ENCODE measurements at places on chromosomes 2 and 18. TPM values are rescaled to one million over a fixed set of nuclear protein-coding genes. Genes with fewer than 3 reads are reported as not detected.

COL3A1 gene
- not detected for total RNA-seq

SNTG2 gene
- 0.27 TPM for total RNA-seq

VWC2L gene
- total RNA-seq, result not detected

CXCR2 gene
- total RNA-seq, result 0.33 TPM

ASB18 gene
- total RNA-seq, result not detected

CTAGE1 gene
- total RNA-seq, result not detected

ADGRF3 gene
- total RNA-seq, result 0.57 TPM

SLC4A3 gene
- total RNA-seq, result not detected

DOK6 gene
- not detected for total RNA-seq

- DNase-seq, result no peak
These were observed 148.6 kb downstream of the LRATD1 start for GRCh38 chr2:14781142-14781541.

DNA sequence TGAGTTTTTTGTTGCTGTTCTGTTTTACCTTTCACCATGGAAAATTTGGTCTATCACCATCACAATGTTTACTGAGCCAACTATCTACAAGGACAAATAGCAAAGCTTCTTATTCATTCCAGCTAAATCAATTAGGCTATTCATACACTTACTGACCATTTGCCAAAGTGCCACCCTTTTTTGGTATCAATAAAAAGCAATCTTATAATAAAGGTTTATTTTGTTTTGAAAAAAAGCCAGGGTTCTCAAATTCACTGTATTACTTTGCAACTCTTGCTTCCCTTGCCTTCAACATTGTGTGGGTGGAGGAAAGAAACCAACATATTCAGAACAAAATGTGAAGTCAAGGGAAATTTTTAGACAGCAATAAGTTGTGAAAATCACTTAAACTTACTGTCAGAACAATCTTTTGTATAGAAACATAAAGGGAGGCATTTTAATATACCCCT, 15.3 kb downstream of the PELI1 start:
- DNase-seq, result no peak

GRCh38 chr2:240624950-240625621, at the start of gene GPR35:
Gene GPR35 (plus strand): TSS chr2:240625480. CDS start chr2:240629953, 4,473 bp downstream.
- DNase-seq, result peak; percentile 67

DNA sequence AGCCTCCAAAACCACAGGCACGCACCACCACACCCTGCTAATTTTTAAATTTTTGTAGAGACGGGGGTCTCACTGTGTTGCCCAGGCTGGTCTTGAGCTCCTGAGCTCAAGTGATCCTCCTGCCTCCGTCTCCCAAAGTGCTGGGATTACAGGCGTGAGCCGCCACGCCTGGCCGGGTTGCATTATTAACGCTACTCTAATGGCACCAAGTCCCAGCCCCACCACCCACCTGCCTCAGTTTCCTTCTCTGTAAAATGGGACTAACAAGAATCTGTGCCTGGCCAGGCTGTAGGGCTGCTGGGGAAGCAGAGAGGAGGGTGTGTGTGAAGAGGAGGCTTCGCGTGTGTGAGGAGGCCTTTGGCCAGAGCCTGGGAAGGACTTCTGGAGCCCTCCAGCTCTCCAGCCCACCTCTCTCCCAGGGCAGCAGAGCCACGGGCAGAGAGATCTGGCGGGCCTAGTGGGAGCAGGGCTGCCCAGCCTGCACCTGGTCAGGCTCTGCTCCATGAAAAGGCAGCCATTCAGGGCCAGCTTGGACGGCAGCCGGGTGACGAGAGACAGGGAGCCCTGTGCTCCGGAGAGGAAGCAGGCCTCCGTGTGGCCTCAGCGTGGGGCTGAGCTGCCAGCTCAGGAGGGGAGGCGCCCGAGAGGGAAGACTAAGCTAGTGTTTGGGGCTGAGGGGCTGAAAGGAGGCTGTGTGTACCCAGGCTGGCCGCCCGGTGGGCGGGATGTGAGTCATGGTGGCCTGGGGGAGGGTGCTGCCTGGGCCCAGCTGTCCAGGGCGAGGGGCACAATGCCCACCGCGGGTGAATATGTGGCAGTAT, 7.4 kb upstream of the B3GNT7 start:
- no peak for DNase-seq

DNA sequence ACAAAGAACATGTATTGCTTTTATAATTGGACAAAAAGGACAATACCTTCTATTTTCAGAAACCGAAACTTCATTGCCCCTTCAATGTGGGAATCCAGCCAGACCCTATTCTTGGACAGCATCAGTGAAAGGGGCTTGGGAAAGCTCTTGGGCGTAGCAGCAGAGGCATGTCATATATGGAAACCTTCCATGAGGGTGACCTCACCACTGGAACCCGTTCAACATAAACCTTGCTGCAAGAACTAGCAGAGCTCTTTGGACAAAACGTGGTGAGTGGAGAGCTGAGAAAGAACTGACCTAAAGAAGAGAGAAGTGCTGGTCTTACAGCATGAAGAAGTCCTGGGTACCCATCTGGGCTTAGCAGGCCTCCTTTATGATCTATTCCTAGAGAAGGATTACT, 22.7 kb upstream of the ACTG2 start:
- DNase-seq, result no peak

GRCh38 chr2:201959198-201959597, 74.5 kb upstream of the FZD7 start:
- DNase-seq, result no peak

DNA sequence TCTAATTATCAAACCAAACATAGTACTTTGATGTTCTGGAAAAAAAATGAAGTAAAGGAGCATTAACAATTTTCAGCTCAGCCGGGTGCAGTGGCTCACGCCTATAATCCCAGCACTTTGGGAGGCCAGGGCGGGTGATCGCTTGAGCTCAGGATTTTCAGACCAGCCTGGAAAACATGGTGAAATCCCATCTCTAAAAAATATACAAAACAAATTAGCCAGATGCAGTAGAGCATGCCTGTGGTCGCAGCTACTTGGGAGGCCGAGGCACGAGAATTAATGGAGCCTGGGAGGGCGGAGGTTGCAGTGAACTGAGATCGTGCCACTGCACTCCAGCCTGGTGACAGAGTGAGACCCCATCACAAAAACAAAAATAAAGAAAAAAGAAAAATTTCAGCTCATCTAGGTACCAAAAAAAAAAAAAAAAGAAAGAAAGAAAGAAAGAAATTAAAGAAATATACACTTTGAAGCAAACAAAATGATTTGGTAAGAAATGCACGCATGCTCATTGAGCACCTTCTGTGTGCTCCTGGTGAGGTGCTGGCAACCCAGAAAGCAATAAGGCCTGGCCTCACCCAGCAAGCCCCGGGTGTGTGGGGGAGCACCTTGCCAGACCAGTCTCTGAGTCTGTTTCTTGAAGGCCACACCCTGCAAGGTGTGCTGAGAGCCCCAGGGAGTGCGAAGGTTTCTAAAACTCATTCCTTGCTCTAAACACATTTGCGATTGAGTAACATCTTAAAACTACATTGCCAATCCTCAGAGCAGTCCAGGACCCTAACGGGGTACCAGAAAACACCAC, 133.5 kb downstream of the TFCP2L1 start:
- DNase-seq, result no peak

GRCh38 chr18:25240420-25240770, 111.6 kb downstream of the ZNF521 start:
- no peak for DNase-seq

- DNase-seq, result no peak
These were observed 19.6 kb upstream of the EPAS1 start for GRCh38 chr2:46277431-46278190.

GRCh38 chr18:77560341-77560992, 310.8 kb downstream of the GALR1 start:
- no peak for DNase-seq

DNA sequence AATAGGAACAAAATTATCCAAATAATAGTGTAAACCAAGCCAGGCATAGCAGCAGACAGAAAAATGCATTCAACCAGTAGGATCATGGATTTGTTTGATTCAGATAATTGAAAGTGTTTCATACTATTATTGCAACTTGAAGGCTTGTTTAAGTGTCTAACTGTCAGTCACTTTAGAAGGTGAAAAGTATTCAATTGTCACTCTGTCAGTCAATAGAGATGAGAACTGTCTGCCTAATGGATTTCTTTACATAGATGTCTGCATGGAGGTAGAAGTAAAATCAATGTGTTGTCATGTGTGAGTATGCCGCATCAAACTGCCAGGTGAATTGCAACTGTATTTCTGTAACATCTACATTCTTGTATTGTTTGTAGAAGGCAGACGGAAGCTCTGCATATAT, 65.0 kb downstream of the ZNF407 start:
- DNase-seq, result no peak

- DNase-seq, result no peak
These were observed 274.6 kb downstream of the CDH20 start for GRCh38 chr18:61607867-61608266.

DNA sequence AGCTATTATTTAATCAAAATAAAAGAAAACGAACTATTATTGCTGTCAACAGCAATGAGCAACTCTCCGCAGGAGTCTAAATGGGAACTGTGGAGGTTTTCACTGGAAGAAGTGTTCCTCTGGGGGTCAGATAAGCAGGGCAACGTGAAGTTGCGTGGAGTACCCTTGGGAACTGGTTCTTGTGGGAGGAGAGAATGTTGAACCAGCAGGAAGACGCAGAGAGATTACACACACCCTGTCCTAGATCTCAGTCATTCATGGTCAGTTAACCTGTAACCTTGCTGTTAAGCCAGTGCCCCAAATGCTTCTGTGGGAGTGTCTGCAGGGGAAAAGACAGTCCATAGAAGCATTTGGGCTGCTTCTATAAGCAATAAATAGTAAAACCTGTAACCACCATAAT, 20.4 kb upstream of the CABLES1 start:
- DNase-seq, result no peak

DNA sequence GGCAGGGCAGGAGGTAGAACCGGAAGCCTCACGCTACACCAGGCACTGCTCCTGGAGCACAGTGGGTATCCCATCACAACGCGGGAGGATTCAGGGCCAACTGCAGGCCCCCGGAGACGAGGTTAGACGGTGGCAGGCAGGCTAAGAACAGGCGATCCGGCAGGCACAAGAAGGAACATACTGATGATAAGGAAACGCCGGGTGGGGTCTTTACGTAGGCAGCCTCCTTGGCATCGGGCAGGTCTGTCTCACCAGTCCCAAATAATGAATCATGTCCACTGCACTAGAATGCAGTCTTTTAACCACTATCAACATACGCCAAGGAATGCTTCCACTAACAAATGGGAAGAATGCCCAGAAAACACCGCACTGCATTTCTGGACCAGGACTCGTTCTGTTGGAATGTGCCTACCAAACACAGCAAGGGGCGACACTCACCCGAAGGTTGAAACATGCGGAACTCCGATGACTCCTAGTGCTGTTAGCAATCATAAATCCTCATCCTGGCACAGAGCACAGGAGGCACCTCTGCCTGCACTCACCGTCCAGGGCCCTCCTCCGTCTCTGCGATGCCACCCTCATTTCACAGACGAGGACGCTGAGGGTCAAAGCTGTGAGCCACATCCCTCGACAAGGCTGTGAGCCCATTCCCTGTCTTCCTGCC, 35.2 kb downstream of the ZNF516 start:
- no peak for DNase-seq

DNA sequence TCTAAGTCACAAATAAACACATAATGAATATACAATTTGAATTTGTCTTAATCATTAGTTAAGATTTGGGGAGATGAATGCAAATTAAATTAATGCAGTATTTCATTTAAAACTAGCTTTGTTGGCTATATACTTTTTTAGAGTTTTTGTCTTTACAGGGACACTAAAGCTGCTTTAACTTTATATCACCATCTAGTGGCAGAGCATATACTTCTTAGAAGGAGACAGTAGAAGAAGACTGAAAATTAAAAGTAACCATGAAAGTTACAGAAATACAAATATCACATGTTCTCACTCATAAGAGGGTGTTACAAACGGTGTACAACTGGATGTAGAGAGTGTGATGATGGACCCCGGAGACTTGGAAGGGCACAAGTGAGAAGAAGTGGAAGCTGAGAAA, 268.3 kb upstream of the NETO1 start:
- no peak for DNase-seq

- DNase-seq, result no peak
These were observed 888 bp downstream of the FASTKD2 start for GRCh38 chr2:206766057-206766930.

- no peak for DNase-seq
These were observed 22.9 kb downstream of the TYMS start for GRCh38 chr18:680392-680791.

DNA sequence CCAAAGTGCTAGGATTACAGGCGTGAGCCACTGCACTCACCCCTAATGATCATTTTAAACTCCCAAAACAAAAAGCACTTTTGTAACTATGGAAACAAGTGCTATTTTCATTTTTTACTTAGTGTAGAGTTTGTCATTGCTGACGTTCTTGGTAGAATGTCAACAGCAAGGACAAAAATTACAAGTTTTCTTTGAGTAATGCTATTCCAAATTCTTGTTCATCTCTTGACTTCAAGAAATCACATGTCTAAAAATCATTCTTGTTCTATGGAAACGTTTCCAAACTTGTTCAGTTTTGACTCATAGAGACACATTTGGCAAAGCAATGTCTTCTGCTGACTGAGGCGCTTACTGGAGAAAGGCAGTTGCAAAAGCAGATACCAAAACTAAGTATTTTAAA, 82.6 kb downstream of the MBP start:
- DNase-seq, result no peak

DNA sequence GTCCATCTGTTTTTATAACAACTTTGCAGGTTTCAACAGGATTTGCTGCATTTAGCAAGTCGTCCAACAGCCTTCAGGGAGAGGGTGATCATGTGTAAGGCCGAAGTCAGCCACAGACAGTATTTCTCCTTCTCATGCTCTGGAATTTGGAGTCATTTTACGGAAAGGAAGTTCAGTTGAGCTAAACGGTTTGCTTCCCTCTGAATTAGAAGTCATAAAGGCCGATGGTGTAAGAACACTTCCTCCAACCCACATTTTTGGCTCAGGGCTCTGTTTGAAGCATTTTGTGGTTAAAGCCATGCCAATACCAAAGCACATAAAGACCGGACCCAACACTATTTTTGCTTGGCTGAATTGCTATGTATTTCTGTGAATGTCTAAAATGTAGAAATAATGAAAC, 129.5 kb downstream of the TMEM182 start:
- no peak for DNase-seq

DNA sequence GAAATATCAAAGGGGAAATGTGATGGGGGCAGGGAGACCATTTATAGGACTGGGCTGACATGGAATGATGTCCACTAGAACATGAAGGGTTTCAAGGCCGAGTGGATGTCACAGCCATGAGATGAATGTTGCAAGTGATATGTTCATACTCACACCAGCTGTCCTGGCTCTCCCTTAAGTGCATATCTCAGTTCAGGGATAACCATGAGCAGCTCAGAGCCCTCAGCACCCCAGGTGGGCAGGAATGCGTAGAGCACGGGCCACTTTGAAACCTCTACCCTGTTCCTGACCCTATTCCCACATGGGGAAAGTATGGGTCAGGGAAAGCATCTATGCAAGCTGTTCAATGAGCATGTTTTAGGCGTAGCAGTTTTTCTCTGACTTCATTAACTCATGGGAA, 12.4 kb upstream of the EML4 start:
- DNase-seq, result no peak

- DNase-seq, result no peak
These were observed 48.0 kb downstream of the NAB1 start for GRCh38 chr2:190696792-190697398.

Measured in activated naive CD4-positive, alpha-beta T cell treated with anti-CD3 and anti-CD28 coated beads, Interleukin-2, amount 50 U/mL, for 72 hours (primary cell).